ENCODE measurements at places on chromosomes 11 and 22. TPM values are rescaled to one million over a fixed set of nuclear protein-coding genes. Genes with fewer than 3 reads are reported as not detected.

The RIMBP3C gene
- not detected for total RNA-seq

The EFCAB6 gene
- total RNA-seq = 0.29 TPM

The GALNT18 gene
- total RNA-seq = 2.4 TPM

The FREY1 gene
- total RNA-seq = 0.88 TPM

The CKAP5 gene
- total RNA-seq = 174 TPM

The OR56A1 gene
- total RNA-seq = not detected

The KCTD14 gene
- not detected for total RNA-seq

The TEX54 gene
- total RNA-seq = not detected

The SCGB1A1 gene
- not detected for total RNA-seq

The LRRC74B gene
- not detected for total RNA-seq

The OR51E2 gene
- not detected for total RNA-seq

The LGR4 gene
- total RNA-seq = 0.22 TPM

The BATF2 gene
- total RNA-seq = not detected

The CCDC86 gene
- total RNA-seq = 40.6 TPM

The ART5 gene
- not detected for total RNA-seq

The H19 gene
- total RNA-seq = not detected

The XKR3 gene
- not detected for total RNA-seq

The BRSK2 gene
- 0.46 TPM for total RNA-seq

The MRPL21 gene
- total RNA-seq = 86.0 TPM

The FAM180B gene
- total RNA-seq = not detected

The DKK3 gene
- total RNA-seq = not detected

The RASSF10 gene
- not detected for total RNA-seq

The MRGPRX3 gene
- total RNA-seq = not detected

The HSD17B12 gene
- total RNA-seq = 35.3 TPM

The RPS6KA4 gene
- 31.4 TPM for total RNA-seq

The RAG2 gene
- total RNA-seq = not detected

The NRGN gene
- total RNA-seq = 15.3 TPM

The TTC17 gene
- total RNA-seq = 51.5 TPM

The IGSF9B gene
- 24.6 TPM for total RNA-seq

The PGA4 gene
- total RNA-seq = not detected
